Caudate nucleus (tissue), 63 donors: ENCODE measurements at places on chromosomes 13 and 19.

DNA sequence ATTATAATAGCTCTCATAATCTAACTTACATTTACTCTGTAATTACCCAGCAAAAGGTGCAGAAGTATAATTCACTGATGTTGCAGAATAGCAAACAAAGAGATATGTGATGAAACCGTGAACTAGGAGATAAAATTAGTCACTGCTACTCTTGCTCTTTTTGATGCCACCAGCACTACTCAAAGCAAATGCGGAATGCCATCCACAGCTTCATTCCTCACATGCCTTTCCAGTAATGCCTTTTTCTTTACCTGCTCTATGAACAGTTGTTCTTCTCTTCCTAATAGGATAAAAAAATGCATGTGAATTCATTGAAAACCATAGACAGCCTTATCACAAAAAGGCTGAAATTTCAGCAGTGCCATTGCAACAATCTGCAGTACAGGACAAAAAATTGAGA, 1129.5 kb downstream of the DIAPH3 start:
- no peak for DNase-seq

- DNase-seq = no peak
Observed at GRCh38 chr13:36454987-36455386, 22.7 kb downstream of the CCNA1 start.

GRCh38 chr13:32804673-32805230, 211.5 kb upstream of the KL start:
- DNase-seq = no peak

GRCh38 chr19:45477713-45478453, 10.1 kb downstream of the FOSB start:
- no peak for DNase-seq

DNA sequence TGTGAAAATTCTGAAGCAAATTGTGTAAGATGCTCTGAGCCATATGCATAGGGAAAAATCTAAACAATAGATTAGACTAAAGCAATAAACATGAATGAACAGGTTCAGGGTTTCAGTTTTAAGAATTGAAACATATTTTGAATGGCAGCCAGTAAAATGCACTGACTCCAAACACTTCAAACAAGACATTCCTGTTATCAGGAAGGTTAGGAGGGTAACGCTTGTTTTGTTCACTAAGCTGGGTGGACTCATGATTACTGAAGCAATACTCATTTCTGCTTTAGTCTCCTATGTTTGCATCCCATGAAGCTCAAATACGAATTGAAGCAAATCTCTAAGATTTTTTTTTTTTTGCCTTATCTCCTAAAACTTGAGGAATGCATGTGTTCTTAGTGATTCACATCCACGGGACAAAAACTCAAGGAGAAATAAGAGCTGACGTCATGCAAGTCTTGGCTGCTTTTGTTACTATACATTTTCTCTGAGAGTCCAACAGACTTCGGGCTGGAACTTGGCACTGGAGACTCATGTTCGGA, 29.1 kb upstream of the IGFL4 start:
- DNase-seq = no peak

DNA sequence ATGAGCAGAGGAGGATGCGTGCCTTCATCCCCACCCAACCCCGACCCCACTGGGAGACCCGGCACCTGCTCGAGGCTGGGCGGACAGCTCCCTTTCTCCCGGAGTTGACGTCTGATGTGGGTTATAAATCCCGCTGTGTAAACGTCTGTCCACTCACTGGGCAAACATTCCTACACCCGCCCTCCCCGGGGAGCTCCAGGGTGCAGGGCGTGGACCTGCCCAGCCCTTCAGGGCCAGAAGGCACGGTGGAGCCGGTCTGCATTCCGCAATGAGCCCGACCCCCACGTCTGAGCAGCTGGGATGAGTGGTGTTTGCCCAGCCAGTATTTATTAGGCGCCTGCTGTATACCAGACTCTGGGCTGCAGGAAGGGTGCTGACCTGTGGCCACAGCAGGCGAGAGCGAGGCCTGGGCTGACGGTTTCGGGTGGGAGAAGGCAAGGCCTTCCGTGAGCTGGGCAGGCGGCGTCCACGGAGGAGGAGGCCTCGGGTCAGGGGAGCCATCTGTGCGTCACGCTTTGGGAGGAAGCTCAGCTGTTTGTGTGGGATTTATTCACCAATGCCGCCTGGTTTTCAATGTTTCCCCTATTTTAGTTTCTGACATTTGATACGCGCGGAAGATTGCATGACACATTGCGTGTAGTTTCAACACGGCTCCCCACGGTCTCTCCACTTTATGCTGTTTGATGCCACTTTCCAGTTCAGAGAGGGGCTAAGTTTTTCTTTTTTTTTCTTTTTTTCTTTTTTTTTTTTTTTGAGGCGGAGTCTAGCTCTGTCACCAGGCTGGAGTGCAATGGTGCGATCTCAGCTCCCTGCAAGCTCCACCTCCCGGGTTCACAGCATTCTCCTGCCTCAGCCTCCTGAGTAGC, 2.0 kb downstream of the MISP start:
- no peak for DNase-seq
